Activated CD8-positive, alpha-beta memory T cell treated with anti-CD3 and anti-CD28 coated beads, Interleukin-2, amount 50 U/mL, for 48 hours (primary cell): ENCODE measurements at places on chromosomes 11 and 22.

- no peak for DNase-seq
These were observed 15.4 kb downstream of the OR52K2 start for GRCh38 chr11:4464216-4465159.

DNA sequence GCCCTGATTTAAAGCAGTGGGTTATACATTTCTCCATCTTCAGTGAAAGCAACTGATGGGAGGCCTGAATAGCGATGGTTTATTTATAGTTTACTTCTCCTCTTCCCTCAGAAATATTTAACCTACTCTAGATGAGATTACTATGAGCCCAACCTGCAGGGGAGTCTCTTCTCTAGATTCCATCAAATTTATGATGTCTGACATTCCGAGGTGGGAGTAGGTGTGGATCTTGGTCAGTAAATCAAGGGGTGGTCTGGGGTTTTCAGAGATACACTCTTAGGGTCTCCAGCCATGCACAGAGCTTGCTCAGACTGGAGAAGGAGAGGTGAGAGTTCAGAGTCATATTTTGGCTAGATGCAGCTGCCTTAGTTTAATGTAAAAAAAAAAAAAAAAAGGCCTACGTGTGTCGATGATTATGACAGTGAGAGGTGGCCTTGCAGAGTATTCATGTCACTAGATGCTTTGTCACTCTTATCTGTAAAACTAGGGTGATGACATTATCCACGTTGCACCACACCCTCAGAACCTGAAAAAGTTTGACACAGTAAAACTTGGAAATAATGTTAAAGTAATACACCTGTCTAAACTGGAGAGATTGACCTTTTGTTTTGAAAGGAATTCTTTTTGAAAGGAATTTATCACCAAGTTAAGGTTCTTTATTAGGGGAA is 81.2 kb downstream of the EXT2 start:
- DNase-seq = no peak

DNA sequence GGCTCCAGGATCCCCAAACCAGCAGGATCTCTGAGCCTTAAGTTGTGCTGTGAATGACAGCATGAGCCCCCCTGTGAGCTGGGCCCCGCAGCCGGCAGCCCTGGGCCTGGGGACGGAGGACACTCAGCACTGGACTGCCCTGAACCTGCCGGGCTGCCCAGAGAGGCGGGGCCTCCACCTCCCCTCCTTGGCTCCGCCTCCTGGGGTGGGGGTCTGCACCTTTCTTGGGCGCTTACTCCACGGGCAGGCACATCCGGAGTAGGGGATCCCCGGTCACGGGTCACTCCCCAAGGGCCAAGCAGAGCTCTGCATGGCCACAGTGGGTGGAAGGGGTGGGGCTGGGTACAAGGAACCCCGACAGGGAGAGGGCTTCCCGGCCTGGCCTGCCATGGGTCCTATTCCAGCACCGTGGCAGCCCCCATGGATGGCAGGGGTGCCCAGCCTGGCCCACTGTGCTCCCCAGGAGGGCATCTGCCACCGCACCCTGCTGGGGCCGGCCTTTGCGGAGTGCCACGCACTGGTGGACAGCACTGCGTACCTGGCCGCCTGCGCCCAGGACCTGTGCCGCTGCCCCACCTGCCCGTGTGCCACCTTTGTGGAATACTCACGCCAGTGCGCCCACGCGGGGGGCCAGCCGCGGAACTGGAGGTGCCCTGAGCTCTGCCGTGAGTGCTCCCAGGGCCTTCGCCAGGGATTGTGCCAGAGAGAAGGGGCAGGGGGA is 5.4 kb downstream of the MUC5B start:
- no peak for DNase-seq

GRCh38 chr11:101224221-101224620 is 94.6 kb upstream of the PGR start:
- DNase-seq = no peak

GRCh38 chr11:12086271-12087074 is 23.9 kb upstream of the MICAL2 start:
- DNase-seq = no peak

GRCh38 chr11:46639197-46639839 is 22.0 kb downstream of the ATG13 start:
- no peak for DNase-seq

GRCh38 chr11:46800177-46800576 is 45.9 kb downstream of the CKAP5 start:
- DNase-seq = no peak

DNA sequence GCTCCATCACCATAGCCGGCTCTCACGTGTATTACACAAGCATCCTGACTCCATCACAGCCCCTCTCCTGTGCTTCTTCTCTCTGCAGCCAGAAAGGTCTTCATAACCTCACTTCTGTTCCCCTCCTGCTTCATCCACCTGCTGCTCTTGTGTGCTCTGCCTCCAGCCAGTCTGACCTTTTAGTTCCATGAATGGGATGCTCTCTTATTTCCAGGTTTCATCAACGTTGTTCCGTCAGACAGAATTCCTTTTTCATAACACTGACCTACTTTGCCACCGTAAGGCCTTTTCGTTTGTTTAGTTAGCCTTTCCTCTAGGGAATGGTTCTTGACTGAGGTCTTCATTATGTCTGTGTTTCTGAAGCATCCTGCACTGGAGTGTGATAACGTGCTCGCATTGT is 18.8 kb downstream of the GRAMD1B start:
- DNase-seq = no peak

DNA sequence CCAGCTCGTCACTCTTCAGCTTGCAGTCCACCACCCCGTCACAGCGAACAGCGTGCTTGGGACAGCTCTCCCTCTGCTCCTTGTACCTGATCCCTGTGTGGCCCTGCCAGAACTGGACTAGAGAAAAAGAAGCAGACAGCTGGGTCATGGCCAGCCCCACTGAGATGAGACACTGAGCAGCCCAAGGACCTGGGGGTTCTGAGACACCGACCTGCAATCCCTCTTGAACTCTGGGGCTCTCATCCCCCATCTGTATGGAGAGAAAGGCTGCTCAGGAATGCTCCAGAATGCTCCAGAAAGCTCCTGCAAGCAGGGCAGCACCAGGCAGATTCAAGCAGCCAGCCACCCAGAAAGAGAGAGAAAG is 14.8 kb downstream of the TMPRSS13 start:
- DNase-seq = peak; percentile 38

GRCh38 chr11:19244621-19245020 is 3.9 kb upstream of the E2F8 start:
- DNase-seq = no peak

DNA sequence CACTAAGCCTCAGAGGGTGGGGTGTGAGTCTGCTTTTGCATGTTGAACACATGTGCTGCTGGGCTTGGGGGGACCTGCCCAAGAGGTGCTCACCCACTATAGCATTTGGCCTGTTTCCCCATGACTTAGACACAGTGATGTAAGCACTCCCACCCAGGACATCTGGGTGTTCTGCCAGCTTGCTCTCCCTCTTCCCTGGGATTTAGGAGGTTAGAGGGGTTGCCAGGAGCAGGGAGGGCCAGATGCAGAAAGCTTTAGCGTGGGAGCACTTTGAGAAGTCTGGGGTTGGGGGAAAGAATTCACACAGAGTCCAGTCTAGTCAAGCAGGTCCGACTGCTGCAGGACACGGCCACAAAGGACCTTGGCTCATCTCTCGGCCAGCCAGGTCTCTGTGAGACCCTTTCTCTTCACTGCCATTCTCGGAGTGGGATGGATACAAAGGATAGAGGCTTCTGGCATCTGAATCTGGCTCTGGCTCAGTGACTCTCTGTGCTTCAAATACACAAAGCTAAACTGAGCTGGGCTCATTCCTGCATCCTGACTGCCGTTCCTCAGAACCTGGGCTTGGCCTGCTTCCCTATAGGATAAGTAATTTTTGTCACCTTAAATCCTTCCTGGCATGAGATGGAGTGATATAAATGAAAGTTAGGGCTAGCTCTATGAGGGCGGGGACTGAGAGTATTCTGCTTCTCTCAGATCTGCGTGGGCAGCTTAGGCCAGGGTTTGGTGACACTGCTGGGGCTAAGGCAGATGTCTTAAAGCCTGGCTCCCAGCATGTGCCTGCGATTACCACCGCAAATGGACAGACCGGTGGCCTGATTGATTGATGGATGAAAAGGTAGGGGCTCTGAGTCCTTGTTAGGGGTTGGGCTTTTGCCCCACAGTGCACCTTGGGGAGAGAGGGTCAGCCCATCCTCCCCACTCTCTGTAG is 14.5 kb downstream of the USP2 start:
- no peak for DNase-seq

GRCh38 chr11:84819537-84819936 is 807.6 kb downstream of the DLG2 start:
- DNase-seq = no peak

DNA sequence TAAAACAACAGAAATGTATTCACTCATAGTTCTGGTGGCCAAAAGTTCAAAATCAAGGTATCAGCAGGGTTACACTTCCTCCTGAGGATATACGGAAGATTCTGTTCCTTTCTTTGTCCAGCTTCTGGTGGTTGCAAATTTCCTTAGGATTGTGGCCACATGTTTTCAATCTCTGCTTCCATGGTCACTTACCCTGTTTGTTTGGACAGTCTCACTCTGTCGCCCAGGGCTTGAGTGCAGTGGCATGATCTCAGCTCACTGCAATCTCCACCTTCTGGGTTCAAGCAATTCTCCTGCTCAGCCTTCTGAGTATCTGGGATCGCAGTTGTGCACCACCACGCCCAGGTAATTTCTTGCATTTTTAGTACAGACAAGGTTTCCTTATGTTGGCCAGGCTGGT is 534.3 kb downstream of the KCNA4 start:
- DNase-seq = no peak

DNA sequence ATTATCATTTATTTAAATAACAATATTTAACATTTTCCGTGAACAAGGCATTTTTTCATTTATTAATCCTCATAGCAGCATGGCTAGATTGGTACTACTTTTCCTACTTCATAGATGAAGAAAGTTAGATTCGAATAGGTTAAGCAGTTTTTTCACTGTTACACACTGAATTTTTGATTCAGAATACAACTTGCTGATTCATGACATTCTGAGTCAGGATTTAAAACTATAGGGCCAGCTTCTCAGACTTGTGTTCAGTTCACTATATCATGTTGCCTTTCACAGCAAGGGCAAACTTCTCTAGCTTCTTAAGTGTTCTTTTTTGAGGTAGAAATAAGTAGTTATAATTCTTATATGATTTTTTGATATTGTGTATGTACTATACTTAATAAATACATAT is 31.5 kb downstream of the CYP2R1 start:
- DNase-seq = no peak

- DNase-seq = no peak
These were observed 392.2 kb downstream of the TBC1D22A start for GRCh38 chr22:47154621-47155081.

DNA sequence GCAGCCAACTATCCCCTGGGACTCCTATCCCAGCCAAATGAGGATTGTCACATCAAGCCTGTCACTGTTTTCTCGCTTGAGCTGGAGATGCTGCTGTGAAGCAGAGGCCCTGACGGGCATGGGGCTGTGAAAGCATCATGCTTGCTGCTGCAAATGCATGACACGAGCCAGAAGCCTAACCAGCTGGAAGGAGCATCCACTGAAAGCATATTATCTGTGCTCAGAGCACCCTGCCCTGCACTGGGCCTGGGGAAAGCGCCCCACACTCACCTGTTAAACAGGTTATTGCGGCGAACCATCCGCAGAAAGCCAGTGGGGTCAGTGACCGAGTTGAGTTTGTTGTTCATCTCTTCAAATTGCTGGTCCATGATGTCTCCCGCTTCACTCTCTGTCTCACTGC is 110.9 kb upstream of the PITPNB start:
- peak; percentile 43 for DNase-seq

- no peak for DNase-seq
These were observed 2.8 kb downstream of the GALNT18 start for GRCh38 chr11:11618973-11619435.

DNA sequence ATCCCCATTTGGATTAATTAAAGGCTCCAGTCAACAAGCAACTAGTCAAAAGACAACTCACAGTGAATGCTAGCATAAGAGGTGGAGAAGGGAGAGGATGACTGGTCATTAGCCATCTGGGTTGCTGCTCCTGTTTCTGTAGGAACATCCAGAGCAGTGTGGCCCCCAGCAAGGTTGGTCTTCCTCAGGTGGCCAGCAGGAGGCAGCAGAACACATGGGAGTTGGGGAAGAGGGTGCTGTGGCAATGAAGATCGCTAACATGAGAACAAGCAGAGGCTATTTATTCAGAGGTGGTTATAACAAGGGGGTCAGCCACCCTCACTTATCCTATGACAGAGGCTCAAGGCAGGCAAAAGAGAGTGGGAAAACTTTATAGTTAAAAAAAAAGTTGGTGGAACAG is 21.3 kb downstream of the IZUMO1R start:
- peak; percentile 72 for DNase-seq
